Forelimb muscle (tissue), 1 donor: ENCODE measurements at places on chromosomes 3 and 15. TPM values are rescaled to one million over a fixed set of nuclear protein-coding genes. Genes with fewer than 3 reads are reported as not detected.

DNA sequence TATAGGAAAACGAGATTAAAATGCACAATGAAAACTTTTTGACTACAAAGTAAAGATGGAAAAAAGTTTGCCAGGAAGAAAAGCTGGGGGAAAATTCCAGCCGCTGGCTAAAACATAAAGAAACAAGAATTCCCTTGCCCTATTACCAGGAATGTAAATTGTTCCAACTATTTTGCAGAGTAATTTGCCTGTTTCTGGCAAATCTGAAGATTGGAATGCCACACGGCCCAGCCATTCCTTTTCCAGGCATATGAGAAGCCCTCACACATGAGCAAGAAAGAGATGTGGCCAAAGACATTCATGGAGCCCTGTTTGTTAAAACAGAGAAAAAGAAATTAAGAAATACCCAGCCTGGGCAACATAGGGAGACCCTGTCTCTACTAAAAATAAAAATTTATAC, 8.4 kb upstream of the GATA2 start:
- DNase-seq, result no peak

DNA sequence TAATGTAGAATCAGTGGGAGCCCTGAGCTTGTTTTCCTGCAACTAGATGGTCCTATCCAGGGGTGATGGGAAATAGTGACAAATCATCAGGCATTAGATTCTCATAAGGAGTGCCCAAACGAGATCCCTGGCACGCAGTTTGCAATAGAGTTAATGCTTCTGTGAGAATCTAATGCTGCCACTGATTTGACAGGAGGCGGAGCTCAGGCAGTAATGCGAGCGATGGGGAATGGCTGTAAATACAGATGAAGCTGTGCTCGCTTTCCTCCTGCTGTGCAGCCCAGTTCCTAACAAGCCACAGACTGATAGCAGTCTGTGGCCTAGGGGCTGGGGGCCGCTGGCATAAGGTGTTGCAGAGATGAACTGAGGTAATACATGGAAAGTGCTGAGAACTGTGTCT, 28.3 kb upstream of the TMEM42 start:
- DNase-seq, result no peak

Gene SLC24A1
- polyA plus RNA-seq, result 7.2 TPM

GRCh38 chr3:140906785-140907184, 34.9 kb upstream of the SLC25A36 start:
- DNase-seq, result no peak

DNA sequence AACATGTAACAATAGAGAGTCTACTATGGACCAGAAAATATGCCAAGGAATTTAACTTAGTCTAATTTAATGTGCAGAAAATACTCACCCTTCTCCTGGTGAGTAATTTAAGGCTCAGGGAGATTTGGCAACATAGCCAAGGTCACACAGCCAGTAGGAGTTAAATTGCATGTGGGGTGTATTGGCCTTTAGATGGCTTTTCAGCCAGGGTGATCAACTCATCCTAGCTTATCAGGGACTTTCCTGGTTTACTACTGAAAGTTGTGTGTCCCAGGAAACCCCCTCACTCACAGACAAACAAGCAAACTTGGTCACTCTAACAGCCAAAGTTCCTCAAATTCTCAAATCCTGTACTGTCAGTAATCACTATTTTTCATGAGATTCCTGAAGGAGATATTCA, 2.6 kb upstream of the SLC9A9 start:
- no peak for DNase-seq

DNA sequence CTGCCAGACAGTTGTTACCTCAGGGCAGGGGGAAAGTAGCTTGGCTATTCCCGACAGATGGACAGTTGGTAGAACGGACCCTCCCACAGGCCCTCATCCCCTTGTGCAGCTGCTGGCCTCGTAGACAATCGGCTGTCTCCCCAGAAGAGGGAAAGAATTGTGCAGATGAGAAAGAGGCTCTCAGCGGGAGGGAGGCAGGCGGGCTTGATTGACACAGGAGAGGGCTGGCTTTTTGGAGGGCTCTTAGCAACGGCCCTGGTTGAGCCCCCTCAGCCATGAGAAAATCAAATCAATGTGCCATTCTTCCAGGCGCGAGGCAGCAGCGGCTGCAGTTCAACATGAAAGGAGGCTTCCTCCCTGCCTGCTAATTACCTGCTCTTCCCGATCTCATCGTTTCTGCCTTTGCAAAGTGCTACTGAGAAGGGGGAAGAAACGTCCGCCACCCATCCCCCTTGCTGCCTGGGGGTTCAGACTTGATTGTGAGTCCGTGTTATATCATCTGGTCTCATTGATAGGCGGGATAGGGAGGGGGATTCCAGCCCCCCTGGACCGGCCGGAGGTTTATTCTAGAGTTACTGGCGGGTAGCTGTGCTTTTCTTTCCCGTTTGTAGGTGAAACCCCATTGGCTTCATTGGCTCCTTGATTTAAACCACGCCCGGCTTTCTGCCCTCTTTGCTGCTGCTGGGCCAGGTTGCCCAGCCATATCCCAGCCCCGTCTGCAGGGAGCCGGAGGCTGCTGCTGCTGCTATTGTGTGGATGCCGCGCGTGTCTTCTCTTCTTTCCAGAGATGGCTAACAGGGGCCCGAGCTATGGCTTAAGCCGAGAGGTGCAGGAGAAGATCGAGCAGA, at the start of gene TAGLN3:
TSS of gene TAGLN3 (plus strand) at position 287 of the 848 bp plus-strand sequence. CDS start at position 788, 501 bp downstream.
- no peak for DNase-seq

Gene STRA6
- polyA plus RNA-seq, result 0.97 TPM

DNA sequence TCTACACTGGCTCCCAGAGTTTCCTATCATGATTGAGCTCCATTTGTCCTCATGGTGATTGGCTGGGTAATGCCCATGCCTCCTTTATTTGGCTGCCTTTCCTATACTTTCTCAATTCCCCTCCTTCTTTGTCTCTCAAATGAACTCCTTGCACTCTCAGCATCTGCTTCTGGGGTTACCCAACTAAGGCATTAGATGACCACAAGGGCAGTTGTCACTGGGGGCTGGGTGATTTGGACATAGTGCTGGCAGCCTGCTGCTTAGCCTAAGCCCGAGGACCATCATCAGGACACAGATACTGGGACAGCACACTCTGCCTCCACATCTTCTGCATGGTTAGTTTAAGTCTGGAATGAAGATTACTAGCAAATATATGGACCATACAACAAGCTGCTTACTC, 49.2 kb upstream of the LRRFIP2 start:
- DNase-seq, result no peak

DNA sequence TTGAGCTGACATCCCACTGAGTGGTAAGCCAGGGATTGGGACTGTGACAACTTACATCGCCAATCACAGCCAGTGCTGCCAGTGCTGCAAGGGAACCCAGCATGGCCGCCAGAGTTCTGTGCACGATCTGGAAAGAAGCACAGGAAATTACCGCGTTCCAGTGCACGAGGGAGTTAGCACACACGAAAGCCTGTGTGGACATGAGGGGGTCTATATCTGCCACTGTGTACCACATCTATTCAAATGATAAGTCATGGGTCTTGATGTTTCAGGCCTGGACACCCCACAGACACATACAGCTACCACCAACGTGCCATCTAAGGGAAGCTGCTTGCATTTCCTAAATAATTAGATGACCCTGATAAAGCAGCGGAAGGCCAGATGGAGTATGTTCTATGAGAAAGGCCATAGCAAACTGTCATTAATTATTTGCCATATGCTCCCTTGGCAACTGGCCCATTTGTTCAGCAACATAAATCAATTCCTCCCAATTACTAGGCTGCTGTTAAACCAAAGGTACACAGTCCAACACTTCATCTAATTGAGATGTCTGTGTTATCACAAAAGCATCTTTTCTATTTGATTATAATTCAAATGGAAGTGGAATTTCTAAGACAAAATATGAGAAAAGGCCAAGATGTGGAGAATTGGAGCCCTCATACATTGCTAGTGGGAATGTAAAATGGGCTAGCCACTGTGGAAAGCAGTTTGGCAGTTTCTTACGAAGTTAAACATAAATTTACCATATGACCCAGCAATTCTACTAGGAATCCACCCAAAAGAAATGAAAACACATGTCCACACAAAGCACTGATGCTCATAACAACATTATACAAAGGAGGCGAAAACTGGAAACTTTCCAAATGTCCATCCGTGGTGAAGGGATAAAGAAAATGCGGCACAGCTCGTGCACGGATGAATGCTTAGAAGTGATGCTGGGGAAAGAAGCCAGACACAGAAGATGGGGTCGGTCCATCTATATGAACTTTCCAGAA, 108.3 kb downstream of the OCA2 start:
- DNase-seq, result no peak

GRCh38 chr3:16395212-16395611, 118.3 kb downstream of the RFTN1 start:
- no peak for DNase-seq

DNA sequence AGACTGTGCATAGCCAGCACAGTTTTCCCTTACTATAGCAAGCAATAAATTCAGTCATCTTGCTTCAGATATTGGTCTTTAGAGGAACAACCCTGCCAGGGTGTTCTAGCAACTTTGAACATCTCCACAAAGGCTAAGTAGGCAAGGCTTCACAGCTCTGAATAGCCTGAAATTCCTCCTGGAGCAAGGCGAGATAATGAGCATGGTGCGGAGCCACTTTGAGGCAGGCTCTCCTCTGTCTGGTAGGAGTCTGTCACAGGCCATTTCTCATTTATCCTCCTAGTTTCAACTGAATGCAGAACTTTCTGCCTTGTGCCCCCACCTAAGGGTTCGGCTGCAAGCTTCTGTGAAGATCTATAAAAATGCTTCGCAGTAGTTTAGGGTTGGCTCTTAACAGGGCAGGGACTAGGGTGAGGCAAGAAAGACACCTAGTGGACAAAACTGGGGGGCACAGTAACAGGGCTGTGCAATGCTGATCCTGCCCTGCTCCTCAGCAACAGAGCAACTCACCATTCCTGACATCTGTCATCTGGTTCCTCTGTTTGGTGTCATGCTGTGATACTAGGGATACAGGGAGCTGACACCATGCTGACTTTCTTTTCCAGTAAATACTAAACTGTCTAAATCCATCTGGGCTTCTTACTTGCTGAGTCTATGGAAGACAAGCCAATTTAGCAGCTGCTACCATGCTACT, 16.6 kb upstream of the EHHADH start:
- no peak for DNase-seq

Gene ALDH1A3
- polyA plus RNA-seq, result 17.6 TPM

GRCh38 chr3:14672588-14672987, 2.4 kb upstream of the C3orf20 start:
- no peak for DNase-seq

Gene CHDH
- 1.00 TPM for polyA plus RNA-seq

Gene MORC1
- not detected for polyA plus RNA-seq

Gene CCNB2
- 14.1 TPM for polyA plus RNA-seq

- DNase-seq, result no peak
Observed at GRCh38 chr3:7947930-7948329, 553.7 kb upstream of the LMCD1 start.

DNA sequence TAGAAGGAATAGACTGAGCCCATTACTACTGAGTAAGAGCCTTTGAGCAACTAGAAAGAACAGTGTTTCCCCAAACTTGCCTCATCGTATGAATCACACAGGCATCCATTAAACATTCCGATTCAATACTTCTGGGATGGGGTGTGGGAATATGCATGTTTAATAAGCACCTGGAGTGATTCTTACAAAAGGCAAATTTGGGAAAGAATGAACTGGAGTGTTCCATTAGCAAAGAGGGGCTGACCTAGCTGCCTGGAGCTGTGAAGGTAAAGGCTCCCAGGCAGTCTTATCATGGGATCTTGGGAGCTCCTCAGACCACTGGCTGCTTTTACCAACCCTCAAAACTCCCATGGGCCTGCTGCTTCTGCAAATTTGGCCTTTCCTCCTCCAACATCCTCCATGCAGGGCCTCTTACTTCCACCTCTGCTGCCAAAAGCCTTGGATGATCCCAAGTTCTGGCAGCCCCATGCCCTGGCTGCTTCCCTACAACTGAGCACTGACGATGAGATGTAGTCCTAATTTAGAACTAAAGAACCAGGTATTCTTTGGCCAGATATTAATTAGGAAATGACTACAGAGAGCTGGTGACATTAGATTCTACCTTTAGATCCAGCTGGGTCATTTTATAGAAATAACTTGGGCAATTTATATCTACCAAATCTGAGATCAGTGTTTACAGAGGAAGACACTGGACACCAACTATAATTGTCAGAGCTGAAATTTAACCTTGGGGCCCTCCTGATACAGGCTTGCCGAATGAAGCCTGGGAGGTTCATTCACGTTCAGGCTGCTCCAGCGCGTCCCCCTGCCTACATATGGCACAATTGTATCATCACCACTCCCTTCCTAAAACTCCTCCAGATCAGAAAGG, 11.2 kb upstream of the HOMER2 start:
- no peak for DNase-seq

DNA sequence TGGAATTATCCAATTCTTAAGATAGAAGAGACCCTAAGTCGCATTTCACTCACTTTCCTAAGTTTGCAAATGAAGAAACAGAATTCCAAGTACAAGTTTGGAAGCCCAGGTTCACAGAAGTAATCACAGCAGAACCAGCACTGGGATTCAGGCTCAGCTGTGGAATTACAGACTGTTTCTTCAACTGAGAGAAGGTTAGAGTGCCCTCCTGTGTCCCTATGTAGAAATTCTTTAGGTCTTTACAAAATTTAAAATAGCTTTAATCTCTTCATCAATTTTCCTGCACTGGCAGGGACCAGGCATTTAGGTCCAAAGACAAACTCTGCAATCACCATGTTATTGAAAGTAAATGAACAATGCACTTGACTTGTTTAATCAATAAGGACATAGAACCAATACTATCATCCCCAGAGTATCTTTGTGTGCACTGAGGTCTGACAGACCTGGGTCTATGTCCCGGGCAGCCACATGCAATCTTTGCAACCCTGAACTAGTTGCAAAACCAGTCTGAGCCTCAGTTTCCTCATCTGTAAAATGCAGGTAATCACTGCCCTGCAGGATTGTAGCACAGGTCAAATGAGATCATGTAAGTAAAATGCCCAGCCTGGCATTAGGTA, 96.3 kb upstream of the ZBED2 start:
- DNase-seq, result no peak

Gene SAMMSON
- not detected for polyA plus RNA-seq

DNA sequence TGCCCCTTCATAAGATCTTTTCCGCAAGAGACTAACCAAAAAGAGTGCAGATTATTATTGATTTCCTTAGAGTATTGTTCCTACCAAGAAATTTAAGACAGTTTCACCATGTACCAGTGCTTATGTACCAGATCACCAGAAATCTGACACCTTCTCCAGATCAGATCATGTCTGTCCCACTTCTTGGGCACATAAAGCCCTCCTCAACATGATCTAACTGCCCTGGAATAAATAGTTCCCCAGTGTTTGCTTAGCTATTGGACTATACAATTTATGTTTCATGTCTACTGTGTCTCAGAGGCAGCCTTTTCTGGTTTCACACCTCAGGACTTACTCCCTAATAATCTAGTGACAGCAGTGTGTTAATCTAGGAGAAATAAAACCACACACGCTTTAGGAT, 46.8 kb downstream of the NME9 start:
- DNase-seq, result no peak

Gene FBXL2
- 7.9 TPM for polyA plus RNA-seq

Gene SPTSSB
- 0.59 TPM for polyA plus RNA-seq
